ENCODE measurements at places on chromosomes 6 and 20. TPM values are rescaled to one million over a fixed set of nuclear protein-coding genes. Genes with fewer than 3 reads are reported as not detected.

The OR10C1 gene
- total RNA-seq: not detected

The LAMA4 gene
- 1.3 TPM for total RNA-seq

The OR2B3 gene
- total RNA-seq: not detected

The TMEM200A gene
- total RNA-seq: not detected

The KCNK17 gene
- not detected for total RNA-seq
